ENCODE measurements at places on chromosomes 3 and 15.

DNA sequence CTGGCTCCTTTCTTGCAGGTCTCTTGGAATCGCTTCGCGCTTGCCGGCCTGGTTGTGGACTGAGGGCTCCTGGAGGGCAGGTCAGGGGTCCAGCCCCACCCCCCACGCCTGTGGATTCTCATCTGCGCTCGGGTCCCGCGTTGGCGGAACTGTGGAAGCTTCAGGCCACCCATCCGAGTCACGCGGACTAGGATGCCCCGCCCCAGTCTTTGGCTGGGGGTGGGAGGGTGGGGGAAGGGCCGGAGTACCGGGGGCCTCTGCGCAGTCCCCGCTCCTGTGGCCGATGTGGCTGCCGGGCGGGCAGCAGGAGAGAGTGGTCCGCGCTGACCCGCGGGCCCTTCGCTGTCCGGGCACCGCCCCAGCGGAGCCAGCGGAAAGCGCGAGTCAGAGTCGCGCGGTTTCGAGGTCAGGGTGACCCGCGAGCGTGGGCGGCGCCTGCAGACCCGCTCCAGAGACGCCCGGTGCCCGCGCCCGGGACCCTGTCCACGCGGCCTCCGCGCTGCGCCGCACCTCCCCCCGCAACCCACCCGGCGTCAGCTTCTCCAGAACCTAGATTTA is 114.2 kb downstream of the KLF13 start:
- no peak for DNase-seq

DNA sequence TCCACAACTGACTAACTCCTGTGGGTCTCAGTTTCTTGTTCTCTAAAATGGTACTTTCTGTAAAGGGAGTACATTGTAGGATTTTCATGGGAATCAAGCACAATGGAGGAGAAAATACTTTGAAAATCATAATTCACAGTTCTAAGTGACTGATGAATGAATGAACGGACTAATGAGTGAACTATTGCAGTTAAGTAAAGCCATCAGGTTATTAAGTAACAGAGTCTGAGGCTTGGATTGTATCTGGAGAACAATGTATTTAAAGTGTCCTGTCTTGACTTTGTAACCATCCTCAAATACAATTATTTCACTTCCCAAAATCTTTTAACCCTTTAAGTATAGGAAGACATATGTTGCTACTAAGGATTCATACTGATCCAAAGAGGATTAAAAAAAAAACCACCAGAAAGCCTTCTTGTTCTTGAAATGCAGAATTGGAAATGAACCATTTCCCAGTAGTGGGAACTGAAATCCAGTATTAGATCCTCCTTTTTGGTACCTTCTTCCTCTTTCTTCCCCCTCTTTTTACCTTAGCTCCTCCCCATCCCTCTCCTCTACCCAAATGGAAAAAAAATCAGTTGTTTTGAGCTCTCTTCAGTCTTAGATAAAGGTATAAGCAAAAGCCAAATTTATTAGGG is 13.2 kb upstream of the BCL6 start:
- no peak for DNase-seq

- DNase-seq: no peak
These were observed 3.2 kb downstream of the HTR3E start for GRCh38 chr3:184099806-184100686.

GRCh38 chr3:166195808-166196207 is 358.6 kb upstream of the BCHE start:
- no peak for DNase-seq

DNA sequence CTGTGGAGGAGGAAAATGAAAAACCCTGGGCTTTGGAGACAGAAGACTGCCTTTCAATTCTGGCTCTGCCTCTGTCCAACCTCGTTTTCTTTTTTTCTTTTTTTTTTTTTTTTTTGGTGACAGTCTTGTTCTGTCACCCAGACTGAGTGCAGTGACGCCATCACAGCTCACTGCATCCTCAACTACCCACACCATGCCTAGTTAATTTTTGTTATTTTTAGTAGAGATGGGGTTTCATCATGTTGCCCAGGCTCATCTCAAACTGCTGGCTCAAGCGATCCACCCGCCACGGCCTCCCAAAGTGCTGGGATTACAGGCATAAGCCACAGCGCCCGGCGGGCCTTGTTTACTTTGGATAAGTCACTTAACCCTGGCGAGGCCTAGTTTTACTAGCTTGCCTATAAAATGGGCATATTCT is 66.3 kb upstream of the SLC25A26 start:
- no peak for DNase-seq

DNA sequence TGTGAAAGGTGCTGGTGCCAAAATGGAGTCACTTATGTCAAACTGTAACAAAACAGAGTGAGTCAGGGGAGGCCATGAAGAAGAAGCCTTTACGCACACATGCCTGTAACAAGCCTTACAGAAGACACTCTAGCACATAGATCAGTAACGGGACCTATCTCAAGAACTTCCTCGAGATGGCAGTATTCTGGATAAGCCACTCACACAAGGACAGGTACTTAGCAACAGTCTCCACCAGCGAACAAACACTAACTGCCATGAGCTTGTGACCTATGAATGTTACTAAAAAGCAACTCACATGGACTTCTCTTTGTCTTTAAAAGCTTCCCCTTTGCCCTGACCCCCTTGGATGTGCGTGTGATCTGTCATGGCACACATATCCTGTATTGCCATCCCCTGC is 235.1 kb downstream of the CD47 start:
- DNase-seq: no peak

DNA sequence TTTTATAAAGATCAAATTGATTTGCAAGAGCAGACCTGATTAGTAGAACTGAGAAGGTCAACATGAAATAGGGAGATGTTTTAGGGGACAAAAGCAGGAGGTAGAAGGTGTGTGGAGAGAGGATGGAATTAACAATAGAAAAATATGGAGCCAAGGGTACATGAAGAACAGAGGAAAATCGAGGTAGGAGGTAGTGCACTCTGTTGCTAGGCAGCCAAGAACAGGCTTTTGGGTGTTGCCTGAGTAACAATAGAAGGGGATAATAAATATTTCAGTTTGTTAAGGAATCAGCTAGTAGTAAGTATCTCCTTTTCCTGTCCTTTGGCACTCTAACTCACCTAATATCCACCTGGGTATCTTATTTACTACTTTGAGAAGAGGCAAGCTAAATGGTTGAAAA is 9.2 kb downstream of the SPESP1 start:
- DNase-seq: no peak

GRCh38 chr15:98978153-98978552 is 29.4 kb downstream of the PGPEP1L start:
- no peak for DNase-seq

DNA sequence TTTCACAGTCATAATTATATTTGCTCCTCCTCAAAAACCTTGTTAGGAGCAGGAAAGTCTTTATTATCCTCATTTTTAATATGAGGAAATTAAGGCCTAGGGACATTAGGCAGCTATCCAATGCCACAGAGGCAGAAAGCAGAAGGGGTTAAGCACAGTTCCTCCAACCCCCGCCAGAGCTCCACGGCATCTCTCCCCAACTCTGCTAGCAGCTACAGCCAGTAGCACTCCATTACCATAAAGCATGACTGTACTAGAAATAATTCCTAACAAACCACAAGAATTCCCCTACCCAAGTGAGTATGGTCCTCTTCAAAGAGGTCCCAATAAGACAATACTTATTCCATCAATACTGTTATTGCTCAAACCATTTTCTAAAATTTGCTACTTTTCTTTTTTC is 9.8 kb downstream of the HEG1 start:
- DNase-seq: no peak
